Fibroblast of skin of left quadriceps (primary cell): ENCODE measurements at places on chromosomes 7 and 10.

GRCh38 chr10:80589726-80590373 lies 52.1 kb downstream of the SH2D4B start:
- no peak for DNase-seq

DNA sequence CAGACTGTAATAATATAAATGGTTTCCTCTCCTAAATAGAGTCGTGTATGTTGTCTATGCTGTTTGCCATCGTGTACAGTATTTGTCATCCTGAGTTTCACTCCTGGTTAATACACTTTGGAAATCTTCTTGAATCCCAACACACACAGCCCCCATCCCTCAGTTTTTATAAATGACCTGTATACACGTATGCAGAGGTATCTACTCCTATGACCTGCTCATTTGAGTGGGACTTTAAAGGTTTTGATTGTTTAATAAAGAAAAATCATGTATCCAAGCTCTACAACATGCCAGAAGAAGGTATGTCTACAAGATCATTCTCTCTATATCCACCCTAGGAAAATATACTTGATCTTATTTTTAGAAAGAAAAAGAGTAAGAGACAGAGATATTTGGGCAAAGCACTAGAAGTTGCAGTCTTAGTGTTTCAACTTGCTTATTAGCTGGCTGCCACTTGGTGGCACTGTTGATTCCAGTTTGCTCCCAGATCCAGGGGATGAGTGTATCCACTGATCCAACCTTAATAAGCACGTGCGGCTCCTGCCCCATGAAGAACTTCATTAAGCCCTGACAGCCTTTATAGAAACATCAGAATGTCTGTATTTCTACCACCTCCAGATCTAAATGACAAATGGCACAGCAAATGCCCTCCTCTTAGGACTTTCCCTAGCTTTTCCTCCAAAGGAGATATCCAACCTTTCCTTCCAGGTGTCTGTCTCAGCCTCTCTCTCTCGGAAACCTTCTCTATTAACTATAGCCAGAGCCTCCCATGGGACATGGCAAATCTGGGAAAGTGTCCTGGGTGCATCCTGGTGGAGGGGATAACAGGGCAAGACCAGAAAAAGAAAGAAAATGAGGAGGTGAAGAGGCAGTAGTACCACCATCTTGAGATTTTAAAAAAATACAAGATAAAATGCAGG lies 181.6 kb upstream of the NEBL start:
- DNase-seq: peak; percentile 48

- no peak for DNase-seq
Observed at GRCh38 chr7:27224983-27225934, 17.3 kb upstream of the EVX1 start.

- DNase-seq: no peak
Observed at GRCh38 chr10:43137717-43138020, 576 bp upstream of the CSGALNACT2 start.

DNA sequence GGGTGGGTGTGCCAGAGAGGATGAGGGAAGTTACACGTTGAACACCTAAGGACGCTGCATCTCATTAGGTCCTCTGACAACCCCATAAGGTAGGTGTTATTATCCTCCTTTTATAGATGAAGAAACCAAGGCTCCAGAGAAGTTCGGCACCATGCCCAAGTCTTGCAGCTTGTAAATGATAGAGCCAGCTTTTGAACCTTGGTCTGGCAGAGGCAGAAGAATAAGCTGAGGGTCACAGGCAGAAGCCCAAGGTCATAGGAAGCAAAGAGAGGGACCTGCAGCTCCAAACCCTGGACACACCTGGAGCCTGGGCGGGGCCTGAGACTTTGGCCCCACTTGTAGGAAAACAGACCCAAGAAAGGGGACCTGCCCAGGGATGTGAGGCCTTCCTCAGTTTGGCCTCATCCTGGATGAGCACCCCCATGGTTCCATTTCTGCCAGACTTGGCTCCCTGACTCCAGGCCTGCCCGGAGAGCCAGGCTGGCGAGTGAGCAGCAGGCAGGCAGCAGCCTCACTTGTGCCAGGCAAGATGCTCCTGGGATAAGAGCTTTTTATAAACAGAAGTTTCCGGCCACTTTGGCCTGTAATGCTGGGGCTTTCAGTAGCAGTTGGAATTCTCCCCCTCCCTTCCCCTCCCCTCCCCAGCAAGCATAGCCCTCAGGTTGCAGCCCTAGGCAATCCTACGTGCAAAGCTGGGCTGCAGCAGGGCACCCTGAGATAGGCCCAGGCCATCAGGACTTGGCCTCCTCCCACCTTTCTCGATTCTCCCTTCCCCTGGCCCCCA lies 2.4 kb downstream of the KCNH2 start:
- no peak for DNase-seq

- no peak for DNase-seq
Observed at GRCh38 chr7:7924303-7924702, 44.3 kb upstream of the GLCCI1 start.

GRCh38 chr10:78944723-78945312 lies 123.9 kb upstream of the ZMIZ1 start:
- peak; percentile 95 for DNase-seq

DNA sequence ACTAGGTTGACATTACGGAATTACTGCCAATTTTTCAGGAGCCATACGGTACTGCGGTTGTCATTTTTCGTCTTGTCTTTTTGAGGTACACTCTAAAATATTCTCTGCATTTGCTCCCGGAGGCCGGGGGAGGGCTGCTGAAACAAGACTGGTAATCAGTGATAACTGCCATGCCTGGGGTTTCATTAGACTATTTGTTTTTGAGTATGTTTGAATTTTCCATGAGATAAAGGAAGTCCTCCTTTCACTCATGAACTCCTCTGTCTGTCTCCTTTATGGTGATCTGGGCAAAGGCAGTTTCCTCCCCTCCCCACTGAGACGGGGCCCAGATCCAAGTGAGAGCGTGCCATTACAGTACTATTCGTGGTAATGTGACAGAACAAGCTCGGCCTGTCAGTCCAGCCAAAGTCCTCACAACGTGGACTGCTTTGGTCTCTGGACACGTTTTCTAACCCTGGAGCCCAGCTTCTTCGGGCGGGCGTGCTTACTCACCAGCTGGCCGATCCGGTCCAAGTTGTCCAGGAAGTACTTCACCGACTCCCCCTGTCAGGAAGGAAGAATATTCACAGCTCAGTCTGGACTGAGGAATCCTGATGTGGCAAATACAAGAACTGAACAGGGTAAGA lies 45.1 kb downstream of the AMZ1 start:
- no peak for DNase-seq

DNA sequence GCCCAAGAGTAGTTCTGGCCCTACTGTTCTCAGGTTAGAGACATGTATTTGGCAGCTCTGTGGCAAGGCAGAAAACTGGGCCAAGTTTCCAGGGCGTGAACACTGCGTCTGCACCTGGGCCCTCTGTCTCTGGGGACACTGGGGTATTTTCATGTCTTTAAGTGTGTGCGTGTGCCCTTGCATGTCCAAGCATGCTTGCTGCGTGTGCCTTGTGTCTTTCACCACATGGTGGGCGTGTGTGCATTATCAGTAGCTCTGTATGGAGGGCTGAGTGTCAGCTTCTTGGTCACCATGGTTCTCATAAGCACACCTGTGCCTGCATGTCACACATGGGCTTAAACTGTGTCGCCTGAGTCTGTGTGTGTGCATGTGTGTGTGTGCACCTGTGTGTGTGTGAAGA lies 69.3 kb downstream of the HIPK2 start:
- no peak for DNase-seq

DNA sequence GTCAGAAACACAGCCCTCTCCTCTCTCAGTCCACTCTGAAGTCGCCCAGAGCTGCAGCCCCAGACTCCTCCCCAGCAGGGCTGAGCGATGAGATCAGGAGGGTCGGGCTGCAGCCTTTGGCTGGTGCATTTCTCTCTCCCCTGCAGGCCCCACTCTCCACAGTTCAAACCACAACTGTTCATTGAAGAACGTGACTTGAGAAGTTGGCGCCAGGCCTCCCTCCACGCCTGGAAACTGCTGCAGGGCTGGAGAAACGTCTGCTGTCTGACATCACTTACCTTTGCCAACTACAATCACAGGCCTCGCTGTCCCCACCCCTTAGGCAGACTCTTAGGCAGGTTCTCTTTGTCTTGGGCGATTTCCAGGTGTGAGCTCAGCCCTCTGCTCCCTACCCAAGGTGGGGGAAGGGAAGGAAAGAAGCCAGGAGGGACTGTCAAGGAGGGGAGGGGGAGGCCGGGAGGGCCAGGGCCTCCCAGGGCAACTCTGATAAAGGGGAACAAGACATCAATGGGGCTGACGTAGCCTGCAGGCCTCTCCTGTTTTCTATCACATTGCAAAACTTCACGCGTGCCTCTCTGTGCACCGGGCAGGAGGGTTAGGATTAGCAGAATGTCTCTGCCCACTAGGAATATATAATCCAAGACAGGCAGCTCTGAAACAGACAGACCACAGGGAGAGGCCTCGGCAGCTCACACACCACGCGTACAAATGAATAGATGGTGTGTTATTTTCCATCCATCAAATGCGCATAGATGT lies 32.7 kb downstream of the CALML5 start:
- peak; percentile 77 for DNase-seq

- no peak for DNase-seq
Observed at GRCh38 chr10:101018118-101018599, 12.8 kb downstream of the PDZD7 start.

- DNase-seq: peak; percentile 77
Observed at GRCh38 chr7:39709768-39710311, 86.5 kb downstream of the RALA start.
